NCI-H1417 (cell line): ENCODE measurements at places on chromosomes 5 and 9.

DNA sequence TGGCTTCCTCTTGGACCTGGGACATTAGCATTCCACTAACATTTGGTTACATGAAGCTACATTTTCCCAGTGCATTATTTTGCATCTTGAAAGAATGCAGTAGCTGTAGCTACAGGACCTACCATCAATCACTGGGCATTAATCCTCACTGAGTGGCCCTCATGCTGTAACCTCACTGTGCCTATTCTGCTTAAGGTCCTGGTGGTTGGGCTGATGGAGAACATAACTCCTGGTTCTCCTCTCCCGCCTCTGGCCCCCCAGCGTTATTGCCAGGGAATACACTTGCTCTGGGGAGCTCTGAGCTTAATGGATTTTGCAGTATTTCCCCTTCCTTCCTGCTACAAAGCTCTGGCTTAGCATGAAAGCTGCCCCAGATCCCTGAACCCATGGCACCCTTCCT is 111.5 kb upstream of the EQTN start:
- no peak for DNase-seq

GRCh38 chr5:142325725-142326479 is 1.1 kb upstream of the SPRY4 start:
- DNase-seq = peak; percentile 31

GRCh38 chr5:77325921-77326541 is 115.6 kb downstream of the PDE8B start:
- no peak for DNase-seq

DNA sequence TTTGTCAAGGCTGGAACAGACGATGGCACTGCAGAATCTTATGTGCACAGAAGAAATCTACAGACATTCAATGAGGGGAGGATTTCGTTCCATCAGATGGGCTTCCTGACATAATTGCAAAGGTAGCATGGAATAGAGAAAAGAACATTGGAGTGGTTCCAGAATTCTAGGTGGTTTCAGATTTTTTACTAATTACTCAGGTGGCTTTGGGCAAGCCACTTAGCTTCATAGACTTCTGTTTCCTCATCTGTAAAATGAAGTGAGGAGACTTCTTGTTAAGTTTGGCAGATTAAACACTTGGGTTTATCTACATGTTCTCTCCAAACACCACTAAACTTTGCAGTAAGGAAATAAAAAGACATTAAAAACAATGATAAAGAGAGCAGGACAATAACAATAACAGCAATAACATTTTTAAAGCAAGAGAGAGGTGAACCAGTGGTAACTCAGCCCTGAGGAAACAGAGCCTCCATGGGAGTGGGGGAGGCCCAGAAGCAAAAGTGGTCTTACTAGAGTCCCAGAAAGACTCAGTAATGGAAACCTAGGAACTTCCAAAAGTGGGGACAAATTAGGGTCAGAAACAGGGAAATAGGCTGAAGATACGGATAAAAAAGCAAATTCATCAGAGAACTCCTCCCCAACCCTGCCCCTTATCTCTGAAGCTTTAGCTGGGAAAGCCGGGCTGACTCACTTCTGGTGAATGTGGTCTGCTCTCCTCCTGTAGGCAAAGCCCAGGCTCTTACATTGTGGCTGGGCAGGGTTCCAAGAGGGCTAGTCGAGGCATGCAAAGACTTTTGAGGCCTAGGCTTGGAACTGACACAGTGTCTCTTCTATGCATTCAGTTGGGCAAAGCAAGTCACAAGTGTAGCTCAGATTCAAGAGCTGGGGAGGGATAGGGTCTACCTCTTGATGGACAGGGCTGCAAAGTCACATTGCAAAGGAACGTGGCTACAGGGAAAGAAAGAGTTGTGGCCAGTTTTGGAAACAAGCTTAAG is 11.8 kb upstream of the ACTBL2 start:
- DNase-seq = peak; percentile 61

- DNase-seq = peak; percentile 83
Observed at GRCh38 chr9:137878146-137878941, 762 bp downstream of the CACNA1B start.

GRCh38 chr5:132207778-132208177 is 19.9 kb downstream of the P4HA2 start:
- no peak for DNase-seq

- DNase-seq = no peak
Observed at GRCh38 chr5:178544166-178544834, 45.9 kb downstream of the COL23A1 start.

DNA sequence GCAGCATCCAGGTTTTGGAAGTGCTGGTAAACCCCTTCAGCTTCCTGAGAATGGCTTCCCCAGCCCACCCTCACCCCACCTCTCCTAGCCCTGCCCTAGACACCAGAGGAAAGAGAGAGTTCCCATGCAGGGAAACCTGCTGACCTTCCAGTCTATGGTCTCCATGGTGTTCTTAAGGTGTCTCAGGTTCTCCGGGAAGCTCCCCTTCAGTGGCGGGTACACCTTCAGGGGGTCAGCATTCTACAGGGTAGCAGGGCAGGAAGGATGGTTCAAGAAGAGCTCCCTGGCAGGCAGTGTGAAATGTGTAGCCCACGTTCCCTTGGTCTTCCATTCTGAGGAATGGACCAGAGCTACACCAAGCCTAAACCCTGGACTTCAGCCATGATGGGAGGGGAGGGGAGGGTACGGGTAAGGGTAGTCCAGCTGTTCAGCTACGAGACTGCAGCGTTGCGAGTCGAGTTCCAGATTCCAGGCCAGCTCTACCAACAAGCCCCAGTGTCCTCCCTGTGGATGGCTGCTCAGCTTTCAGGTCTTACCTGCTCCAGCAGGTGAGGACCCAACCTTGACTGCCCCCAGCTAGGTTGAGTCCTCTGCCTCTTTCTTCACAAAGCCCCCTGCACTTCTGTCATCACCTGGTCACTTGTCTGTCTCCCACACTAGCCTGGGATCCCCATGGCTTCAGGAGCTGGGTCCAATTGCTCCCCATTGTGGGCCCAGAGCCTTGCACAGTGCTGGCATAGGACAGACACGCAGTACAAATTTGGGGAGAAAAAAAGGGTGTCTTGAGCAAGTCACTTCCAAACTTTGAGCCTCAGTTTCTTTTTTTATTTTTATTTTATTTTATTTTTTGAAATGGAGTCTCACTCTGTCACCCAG is 7.5 kb downstream of the CD74 start:
- no peak for DNase-seq

DNA sequence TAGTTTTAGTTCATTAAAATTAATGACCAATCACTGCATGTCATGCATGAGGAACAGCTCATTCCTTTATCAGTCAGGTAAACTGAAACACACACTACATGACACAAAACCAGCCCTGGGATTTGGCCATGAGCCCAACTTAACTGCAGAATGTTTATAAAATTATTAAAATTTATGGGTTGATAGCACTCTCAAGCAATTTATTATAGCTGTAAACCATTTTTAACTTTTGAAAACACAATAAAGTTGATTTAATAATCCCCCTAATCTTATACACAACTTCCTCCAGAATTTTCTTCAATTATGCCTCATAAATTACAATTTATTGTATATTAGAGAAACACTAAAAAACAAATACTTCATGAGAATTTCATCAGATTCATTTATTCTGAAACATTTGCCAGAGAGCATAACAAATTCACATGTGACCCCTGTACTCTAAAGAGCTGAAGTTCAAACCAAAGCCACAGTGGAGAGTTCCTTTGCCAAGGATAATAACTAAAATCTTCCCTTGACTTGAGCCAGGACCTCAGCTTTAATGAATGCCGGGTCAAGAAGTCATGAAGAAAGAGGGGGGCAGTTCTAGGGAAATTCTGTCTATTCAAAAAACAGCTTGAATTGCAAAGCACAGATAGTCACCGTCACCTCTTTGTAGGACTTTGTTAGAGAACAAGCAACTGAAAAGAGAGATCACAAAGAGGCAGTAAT is 763.7 kb upstream of the GRAMD2B start:
- no peak for DNase-seq

GRCh38 chr9:69325409-69326212 is 596 bp downstream of the ENTREP1 start:
- DNase-seq = peak; percentile 64

GRCh38 chr5:122221857-122222256 is 90.2 kb upstream of the SNCAIP start:
- DNase-seq = no peak

GRCh38 chr5:111929867-111930266 is 172.9 kb upstream of the NREP start:
- DNase-seq = no peak

GRCh38 chr9:95509851-95510708 is 6.7 kb downstream of the PTCH1 start:
- peak; percentile 87 for DNase-seq

DNA sequence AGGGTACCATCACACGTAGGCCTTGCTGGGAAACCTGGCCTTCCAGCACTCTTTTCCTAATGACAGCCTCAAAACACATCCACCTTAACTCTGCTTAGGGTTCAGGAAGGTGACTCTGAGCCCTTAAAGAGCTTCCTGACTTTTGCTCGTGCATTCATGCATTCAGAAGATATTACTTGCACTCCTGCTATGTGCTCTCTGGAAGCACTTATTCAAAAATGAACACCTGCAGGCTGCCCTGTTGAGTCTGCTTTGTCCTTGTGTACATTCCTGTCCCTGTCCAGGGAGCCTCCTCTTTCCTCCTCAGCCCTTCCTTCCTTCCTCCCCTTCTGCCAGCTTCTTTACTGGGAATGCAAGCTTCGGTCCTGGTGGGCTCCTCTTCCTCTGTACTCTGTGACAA is 61.5 kb downstream of the SPRY4 start:
- no peak for DNase-seq

DNA sequence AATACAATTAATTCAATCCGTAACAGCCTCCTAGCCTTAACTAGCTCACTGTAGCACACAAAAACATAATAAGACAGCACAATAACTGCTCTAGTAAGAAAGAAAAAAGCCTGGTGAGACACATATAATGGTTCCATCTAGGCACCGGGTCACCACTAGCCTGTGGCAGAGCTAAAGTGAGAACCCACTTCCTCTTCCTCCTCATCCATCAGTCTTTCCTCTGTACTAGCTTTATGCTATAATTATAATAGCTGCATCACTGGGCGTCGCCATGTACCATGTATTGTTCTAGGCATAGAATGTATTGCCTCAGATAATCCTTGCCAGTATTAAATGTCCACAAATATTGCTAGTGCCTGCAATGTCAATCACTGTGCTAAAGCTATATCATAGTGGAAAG is 23.1 kb downstream of the ADRB2 start:
- no peak for DNase-seq

DNA sequence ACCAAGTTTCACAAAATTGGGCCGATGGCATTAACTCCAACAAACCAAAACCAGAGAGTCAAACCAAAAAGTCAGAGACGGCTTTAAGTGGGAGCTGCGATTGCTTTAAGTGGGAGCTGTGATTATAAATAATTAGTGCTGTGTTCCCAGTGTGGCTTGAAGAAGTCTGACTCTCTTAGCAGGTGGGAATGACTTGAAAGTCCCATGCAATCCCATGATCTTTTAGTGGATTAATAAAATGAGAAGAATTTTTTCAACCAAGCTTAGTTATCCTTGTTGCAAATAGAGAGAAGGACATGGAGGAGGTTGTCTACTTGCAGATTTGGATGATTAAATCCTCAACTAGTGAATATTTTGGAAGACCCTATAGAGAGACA is 68.5 kb downstream of the MYO10 start:
- peak; percentile 12 for DNase-seq
